Iris pigment epithelial cell (primary cell): ENCODE measurements at places on chromosomes 3 and 15.

DNA sequence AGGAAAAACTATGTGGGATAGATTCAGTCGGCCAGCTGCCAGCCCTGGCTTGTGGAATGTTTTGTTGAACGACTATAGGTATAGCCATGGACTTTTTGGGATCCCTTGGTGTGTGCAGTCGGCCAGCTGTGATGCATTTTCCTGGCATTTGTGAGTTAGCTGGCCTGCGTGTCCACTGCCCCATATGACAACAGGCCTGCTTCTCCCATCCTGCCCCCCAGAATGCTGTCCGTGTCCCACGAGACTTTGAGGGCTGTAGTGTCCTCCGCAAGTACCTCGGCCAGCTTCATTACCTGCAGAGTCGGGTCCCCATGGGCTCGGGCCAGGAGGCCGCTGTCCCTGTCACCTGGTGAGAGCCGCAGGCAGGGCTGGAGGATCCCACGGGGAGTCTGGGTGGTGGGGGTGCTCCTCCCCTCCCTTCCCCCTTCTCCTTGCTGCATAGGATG lies 23.6 kb downstream of the PTPN23 start:
- no peak for DNase-seq

DNA sequence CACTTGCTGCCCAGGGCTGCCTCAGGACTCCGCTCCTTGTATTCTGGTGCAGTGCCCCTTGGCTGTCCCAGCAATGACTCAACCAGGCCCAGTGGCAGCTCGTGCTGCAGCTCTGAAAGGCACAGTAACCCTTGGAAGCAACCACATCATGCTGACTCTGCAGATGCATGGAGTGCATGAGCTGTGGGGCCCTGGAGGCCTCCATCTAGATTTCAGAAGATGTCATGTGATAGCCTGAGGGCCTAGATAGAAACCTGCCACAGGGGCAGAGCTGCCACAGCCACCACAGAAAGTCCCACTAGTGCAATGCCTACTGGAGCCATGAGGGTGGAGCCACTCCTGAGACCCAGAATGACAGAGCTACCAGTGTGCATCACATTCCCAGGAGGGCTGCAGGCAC lies 117.1 kb upstream of the SMAD3 start:
- DNase-seq, result no peak

- DNase-seq, result no peak
Measured at GRCh38 chr15:98330258-98330657, 318.1 kb upstream of the IGF1R start.

DNA sequence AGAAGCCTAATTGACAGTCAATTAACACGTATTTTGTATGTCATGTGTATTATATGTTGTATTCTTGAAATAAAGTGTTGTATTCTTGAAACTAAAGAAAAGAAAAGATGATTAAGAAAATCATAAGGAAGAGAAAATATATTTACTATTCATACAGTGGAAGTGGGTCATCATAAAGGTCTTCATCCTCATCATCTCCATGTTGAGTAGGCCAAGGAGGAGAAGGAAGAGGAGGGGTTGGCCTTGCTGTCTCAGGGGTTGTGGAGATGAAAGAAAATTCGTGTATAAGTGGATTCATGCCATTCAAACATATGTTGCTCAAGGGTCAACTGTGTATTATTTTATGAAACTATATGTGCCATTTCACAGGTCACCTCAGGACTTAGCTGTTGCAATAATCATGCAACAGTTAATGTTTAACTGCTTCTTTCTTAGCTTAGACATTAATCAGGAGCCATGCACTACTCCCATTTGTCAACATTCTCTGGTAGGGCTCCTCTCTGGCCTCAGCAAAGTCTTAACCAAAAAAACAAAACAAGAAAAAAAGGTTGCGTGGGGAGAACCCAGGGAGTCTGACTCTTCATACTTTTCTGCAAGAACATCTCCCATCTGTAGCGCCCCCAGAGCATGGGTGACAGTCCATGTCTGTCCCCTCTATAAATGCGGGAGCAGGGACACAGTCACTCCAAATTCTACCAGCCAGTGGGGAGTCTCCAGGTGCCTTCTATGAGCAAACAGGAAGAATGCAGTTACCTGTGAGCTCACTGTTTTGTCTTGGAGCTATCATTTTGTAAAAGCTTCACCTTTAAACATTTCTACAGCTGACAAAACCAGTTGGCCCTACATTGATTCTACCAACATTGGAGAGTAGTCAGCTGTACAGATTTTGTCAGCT lies 19.9 kb upstream of the LRRC2 start:
- DNase-seq, result no peak

DNA sequence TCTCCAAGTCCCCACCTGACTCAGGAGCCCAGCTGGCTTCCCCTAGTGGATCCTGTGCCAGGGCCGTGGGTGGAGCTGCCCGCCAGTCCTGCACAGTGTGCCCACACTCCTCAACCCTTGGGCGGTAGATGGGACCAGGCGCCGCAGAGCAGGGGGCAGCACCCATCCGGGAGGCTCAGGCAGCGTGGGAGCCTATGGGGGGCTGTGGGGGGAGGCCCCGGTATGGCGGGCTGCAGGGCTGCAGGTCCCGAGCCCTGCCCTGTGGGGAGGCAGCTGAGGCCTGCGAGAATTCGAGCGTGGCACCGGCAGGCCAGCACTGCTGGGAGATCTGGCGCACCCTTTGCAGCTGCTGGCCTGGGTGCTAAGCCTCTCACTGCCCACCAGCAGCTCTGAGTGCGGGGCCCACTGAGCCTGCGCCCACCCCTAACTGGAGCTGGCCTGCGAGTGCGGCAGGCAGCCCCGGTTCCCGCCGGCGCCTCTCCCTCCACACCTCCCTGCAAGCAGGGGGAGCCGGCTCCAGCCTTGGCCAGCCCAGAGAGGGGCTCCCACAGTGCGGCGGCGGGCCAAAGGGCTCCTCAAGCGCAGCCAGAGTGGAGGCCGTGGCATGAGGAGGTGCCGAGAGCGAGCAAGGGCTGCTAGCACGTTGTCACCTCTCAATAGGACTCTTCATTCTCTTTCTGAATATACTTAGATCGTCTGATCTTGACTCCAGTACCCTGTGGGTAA lies 64.0 kb downstream of the TMEM212 start:
- no peak for DNase-seq

DNA sequence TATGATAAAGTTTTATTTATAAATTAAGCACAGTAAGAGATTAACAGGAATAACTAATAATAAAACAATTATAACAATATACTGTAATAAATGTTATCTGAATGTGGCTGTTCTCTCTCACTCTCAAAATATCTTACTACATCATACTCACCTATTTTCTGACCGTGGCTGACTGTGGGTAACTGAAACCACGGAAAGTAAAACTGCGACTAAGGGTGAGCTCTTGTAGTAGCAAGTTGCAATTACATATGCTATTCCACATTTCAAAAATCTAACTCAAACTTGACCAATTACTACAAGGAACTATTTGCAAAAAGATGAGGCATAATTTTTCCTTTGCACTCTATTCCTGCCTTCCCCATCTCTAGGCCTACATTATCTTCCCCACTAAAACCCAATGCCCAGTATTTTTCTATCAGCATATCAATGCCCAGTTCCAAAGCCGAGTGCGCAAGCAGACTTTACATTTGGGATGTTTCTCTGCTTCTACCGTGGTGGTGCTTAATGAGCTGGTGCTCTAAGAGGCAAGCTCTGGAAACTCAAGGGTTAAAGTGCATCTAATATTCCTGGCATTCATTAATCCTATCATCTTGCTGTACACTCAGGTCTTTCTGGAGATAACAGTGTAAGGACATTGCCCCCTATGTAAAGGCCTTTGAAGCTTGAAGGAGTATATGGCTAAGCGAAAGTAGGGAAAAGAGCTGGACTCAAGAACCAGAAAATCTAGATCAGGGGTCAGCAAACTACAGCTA lies 6.7 kb downstream of the PCYT1A start:
- no peak for DNase-seq

DNA sequence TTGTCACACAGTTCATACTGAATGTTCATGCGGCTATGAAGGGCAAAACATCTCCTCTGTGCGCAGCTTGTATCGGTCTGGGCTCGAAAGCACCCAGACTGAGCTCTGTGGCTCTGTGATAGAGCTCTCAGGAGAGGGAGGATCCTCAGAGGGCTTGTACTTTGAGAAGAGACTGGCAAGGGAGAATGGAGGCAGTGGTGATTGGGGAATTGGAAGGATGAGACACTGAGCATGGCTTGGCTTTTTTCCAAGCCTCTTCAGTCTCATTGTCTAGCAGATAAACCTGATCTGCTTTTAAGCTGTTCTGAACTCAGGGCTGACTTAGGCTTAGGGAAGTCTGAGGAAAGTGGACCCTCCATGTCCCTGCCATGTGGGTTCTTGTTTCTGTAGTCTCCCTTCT lies 43.0 kb downstream of the RAD54L2 start:
- peak; percentile 45 for DNase-seq

GRCh38 chr3:114411811-114412803 lies 118.3 kb downstream of the TIGIT start:
- peak; percentile 88 for DNase-seq

DNA sequence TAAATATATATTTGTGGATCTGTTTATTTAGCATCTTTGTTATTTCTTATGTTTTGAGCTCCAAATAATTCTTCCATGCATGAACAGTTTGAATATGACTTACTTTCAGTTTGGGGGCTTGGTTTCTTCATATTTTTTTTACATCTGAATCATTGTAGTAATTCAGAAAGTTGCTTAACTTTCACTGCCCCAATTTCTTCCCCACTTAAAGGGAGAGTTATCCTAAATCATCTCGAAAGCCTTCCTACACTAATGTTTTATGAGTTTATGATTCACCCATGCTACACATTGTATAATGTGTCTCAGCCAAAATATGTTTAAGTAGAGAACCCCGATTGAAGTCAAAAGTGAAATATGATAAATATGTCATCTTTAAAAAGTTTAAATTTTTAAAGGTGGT lies 47.8 kb downstream of the SPRED1 start:
- peak; percentile 34 for DNase-seq

DNA sequence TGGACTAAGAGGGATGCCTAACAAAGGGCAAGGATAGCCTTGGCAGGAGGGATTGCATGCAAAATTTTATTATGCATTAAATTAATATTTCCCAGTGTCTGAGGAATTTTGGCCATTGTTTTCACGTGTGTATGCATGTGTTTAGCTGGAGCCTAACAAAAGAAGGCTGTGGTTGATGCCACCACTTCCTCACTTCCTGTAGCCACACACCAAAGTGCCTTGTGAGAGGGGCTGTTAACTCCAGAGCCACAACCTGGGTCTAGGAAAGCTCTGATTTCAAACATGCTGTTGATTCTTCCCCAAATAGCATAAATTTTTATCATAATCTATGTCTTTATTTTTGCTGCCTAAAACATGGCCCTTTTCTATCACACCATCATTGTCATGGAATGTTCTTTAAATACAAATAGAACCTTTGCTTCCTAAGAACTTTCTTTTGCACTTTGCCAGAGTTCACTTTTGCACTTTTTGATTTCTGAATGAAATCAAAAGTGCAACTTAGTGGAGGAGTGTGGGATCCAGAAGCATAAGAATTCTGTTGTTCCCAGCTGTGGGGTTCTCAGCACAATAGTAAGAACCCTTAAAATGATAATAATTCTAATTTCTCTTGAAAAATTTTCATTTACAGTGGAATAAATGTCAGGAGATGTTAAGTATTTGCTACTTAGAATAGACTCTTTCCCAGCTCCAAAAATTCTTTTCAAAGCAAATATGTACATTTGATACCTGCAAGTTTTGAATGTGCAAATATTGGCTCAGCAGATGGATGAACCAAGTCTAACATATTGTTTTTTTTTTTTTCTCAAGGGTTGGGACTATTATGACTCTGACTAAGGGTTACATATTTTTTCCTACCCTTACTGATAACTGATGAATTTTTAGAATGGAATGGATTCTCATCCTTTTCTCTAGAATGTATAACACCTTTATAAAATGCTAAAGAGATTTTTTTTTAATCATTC lies 35.6 kb upstream of the SPTSSB start:
- no peak for DNase-seq

- peak; percentile 83 for DNase-seq
Measured at GRCh38 chr15:34837246-34838016, 42.1 kb upstream of the ACTC1 start.

GRCh38 chr3:37937156-37937555 lies 53.4 kb upstream of the VILL start:
- DNase-seq, result peak; percentile 29

- no peak for DNase-seq
Measured at GRCh38 chr3:17945018-17945798, 202.8 kb upstream of the TBC1D5 start.

DNA sequence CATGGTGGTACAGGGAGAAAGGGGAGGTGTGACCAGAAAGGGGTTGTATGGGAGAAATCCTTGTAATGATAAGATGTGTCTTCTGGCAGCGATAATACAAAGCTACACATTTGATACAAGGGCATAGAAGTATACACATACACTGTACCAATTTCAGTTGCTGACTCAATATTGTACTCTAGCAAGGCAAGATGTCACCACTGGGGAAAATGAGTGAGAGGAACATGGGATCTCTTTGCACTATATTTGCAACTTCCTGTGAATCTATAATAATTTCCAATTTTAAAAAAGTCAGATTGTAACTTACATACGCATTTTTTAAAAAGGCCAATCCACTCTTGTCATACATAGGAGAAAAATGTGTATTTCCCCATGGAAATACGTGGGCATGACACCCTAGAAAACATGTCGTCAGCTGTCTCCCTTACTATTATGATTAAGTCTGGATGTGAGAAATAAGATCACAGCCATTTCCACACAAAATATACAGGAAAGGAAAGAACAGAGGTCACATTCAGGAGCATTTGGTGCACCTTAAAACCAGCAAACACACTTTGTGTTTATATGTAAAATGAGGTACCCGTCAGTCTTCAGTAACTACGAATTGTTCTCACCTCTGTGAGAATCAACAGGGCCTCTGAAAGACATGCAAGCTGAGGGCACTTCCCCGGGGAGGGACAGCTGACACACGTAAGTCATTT lies 22.9 kb downstream of the PRR23E start:
- no peak for DNase-seq

DNA sequence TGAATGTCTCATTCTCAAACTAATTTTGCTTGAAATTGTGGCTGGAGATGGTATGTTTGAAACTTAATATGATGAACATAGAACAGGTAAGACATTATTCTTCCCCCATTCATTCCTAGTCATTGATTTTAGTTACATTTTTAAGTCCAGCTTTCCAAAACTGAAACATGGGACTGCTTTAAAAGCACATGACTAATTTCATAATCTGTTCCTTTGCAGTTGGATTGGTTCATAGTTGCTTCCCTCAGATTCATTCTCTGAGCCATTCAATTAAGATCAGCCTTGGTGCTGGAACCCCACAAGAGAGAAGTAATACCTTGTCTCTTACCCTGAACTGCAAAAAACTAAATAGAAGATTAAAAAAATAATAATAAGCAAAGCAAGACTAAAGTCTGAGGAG lies 87.5 kb upstream of the TGFBR2 start:
- no peak for DNase-seq
